ENCODE measurements at places on chromosomes 5 and 9.
A peak's percentile ranks its signal among the peaks of the same experiment; 100 is the strongest.

GRCh38 chr9:112125951-112126388 lies 49.1 kb downstream of the SUSD1 start:
- DNase-seq: no peak

DNA sequence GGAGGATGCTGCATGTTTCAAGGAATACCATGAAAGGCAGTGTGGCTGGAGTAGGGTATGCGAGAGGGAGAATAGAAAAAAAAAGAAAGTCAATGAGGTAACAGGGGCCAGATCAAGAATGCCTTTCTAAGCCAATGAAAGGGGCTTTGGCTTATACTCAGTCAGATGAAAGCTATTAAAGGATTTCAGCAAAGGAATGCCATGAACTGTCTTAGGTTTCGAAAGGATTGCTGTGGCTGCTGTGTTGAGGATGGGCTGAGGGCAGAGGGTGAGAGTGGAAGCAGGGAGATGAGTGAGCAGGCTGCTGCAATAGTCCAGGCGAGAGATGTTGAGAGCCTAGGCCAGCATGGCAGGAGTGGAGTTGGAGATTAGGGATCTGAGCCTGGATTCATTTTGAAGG lies 135.4 kb upstream of the CKMT2 start:
- DNase-seq: no peak

DNA sequence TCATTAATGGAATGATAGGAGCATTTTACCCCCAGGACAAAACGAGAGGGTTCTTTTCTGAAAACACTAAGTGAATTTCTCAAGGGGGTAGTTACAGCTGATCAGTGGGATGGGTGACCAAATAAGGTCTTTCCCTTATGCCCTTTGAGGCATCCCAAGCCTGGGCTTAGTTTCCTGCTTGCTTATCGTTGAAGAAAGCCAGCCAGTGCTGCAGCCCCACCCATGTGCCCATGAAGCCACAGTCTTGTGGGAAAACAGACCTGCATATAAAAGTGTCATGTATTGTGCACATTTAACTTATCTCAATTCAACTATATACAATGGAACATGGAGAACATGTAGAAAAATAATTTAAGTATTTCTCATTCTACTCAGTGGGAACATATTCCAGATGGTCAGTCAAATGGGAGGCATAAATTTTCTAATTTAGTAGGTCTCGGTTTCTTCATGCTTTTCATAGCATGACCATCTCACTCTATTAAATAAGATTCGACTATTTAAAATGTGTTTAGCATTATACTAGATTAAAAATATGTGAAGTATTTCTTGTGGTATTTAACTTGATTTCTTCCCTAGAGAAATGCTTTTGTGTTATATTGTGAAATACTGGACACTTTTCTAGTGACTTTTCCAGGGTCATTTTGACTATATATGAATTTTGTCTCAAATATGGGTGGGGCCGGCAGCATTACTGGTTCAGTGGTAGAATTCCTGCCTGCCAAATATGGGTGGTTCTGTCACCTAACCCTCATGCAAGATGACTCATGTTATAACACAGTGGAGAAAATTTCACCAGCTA lies 189.7 kb upstream of the SGCD start:
- DNase-seq: no peak

- DNase-seq: peak; percentile 45
These were observed 3.6 kb upstream of the NPR3 start for GRCh38 chr5:32707418-32707997.

DNA sequence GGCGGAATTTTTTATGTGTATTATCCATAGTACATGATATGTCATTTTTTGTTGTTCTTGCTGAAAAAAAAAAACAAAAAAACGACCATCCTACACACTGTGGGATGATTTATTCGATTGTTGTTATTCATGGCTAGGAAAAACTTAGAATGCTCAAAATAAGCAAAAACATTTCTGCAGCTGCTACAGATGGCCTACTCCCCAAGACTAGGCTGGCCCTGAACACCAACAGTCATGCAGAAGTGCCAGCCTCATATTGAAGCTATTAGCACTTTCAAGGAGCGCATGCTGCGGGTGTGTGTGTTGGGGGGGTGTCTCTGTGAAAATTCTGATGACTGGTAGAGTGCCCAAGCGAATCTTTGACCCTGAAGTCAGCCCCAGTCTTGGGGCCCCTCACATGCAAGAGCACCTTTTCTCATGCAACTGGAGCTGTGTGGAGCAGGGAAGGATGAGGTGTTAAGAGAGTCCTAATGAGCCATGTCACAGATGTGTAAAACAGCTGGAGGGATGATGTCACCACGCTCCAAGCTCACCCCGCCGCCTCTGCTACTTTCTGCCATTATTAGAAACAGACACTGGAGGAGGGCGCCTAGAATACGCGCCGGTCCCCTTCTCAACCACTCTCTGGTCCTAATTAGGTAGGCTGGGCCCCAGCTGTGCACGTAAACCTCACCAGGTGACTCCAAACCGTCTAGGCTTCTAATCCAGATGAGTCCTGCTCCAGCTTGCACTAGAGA lies 61.0 kb upstream of the SMIM23 start:
- no peak for DNase-seq

DNA sequence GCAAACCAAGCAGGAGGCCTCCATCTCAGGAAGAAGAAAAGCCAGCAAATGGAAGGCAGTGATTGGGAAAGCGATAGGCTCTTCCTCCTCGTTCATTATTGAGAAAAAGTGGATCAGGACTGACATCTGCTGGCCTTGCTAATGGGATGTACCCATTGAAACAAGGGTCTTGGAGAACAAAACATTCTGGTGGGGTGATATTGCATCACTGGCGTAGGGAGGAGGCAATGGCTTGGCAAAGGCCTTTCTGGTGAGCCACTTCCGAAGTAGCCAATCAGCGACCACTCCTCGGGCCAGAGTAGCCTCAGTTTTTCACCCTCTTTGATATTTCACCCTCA lies 86.7 kb upstream of the NFIB start:
- DNase-seq: no peak

DNA sequence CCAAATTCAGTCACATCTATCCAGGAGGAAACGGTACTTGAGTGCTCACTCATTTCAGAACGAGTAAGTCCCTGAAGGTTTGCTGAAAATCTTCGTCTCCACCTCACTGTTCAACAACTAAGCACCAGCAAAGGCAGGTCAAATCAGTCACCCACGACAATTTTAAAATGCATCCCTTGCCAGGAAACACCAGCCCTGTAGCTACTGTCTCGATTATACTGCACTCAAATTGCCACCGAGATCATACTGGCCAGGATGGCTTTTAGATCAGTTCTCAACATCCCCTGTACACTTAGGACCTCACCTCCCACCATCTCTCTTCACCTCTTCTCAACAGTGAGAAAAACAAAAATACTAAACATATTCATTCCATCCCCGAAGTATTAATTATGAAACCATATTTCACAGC lies 298.6 kb downstream of the AGTPBP1 start:
- DNase-seq: no peak

- DNase-seq: no peak
These were observed 424.9 kb downstream of the HINT1 start for GRCh38 chr5:130740047-130740569.
